HuH-7 (cell line): ENCODE measurements at places on chromosomes 3 and 15.
A peak's percentile ranks its signal among the peaks of the same experiment; 100 is the strongest.

GRCh38 chr3:188052169-188053035, 101.6 kb upstream of the LPP start:
- DNase-seq: peak; percentile 25

DNA sequence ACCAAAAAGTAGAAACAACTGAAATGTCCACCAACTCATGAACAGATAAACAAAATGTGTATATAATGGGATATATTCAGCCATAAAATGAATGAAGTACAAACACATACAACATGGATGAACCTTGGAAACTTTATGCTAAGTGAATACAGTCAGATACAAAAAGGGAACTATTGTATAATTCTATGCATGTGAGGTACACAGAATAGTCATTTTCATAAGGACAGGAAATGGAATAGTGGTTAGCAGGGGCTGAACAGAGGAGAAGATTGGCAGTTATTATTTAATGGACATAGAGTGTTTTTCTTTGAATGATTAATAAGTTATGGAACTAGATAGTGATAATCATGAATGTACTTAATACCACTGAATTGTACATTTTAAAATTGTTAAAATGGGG, 20.0 kb upstream of the TRANK1 start:
- DNase-seq: no peak

GRCh38 chr3:151328298-151328995, 902 bp downstream of the P2RY13 start:
- no peak for DNase-seq

GRCh38 chr3:5122741-5123706, 932 bp downstream of the ARL8B start:
- peak; percentile 50 for DNase-seq

GRCh38 chr3:71436337-71436736, 147.2 kb downstream of the FOXP1 start:
- no peak for DNase-seq

DNA sequence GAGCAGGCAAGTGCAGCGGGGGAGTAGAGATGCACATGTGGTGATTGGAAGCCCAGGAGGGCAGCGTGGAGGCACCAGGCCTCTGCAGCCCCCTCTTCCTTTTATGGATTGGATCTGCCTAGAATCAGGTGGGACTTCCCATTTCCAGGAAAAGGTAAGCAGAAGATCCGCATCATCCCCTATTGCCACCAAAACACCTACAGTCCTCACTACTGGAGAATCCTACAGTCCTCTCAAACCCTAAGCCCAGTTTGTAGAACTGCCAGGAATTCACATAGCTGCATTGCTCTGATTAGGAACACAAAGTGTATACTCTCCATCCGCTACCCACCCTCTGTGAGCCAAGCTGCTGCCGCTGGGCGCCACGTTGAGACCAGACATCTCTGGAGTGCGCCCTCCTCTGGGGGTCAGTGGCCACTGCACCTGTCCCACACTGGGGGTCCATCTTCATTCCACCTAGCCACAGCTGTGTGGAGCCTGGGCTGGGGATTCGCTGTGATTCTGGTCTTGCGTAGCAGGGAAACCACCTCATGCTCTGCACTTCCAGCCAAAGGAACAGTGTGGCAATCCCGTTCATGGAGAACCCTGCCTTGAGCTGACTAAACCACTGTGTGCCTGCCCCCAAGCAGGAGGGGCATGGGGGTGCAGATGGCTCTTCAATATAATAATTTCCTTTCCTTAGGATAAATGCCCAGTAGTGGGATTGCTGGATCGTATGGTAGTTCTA, 88.9 kb upstream of the PTX3 start:
- DNase-seq: no peak
